Progenitor cell of endocrine pancreas (in vitro differentiated cells): ENCODE measurements at places on chromosomes 5 and 9.

- no peak for DNase-seq
These were observed 4.6 kb downstream of the CSF1R start for GRCh38 chr5:150081541-150082283.

DNA sequence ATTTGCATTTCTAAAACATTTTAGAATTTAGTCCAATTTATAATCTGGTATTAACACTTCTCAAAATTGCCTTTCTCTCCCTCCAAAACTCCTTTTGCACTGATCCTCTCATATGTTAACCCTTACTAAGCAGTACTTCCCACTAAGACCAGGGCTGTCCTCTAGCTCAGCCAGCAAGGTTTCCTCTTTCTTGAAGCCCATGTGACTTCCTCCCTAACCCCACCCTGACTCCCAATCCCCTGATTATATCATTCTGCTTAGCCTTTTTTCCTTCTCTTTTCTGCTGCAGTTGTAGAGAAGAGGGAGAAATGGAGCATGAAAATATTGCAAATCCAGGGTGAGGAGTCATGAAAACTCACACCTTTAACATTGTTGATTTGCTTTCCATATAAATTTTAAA, 241.7 kb downstream of the MCTP1 start:
- DNase-seq = no peak

DNA sequence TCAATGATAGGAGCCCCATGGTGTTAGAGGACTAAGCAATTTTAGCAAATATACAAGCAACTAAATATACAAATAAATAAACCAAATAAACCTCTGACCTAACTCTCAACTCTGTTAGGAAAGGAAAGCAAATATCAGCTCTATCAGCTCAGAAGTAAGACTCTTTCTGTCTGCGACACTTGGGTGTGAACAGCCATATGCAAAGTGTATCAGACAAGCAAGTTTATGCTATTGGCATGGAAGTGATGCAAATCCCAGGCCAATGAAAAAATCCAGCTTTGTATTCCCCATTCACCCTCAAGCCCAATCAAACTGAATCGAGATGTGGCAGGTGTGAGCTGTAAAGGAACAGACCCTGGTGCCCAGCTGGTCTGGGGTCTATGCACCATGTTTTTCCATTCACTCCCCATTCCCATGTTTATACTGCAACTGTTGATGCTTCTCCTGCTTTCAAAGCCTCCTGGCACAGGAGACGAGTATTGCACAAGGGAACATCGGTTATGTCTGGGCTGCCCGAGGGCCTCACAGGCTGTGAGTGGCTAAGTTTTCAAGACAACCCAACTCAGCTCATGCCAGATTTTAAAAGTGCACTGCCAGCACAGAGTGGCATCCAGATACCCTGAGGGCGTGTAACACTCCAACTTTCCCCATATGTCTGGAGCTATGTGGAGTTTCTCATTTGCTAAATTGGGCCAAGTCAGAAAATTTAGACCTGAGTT, 73.1 kb downstream of the FEM1C start:
- DNase-seq = no peak

GRCh38 chr9:100011062-100011681, 87.6 kb downstream of the ERP44 start:
- no peak for DNase-seq

DNA sequence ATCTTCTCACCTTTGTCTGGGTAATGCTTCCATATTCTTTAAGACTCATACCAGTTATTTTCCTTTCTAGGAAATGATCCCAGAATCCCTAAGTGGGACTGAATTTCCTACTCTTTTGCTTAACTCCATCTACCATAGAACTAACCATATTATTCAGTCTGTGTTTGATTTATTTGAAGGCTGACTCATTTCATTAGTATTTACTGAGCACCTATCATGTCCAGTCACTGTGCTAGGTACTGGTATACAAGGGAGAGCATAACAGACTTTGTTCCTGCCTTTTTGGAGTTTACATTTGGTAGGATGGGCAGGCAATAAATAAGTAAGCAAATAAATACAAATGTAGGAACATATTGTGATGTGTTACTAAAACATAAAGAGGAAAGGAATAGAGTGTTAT, 4.3 kb downstream of the NPR2 start:
- no peak for DNase-seq

DNA sequence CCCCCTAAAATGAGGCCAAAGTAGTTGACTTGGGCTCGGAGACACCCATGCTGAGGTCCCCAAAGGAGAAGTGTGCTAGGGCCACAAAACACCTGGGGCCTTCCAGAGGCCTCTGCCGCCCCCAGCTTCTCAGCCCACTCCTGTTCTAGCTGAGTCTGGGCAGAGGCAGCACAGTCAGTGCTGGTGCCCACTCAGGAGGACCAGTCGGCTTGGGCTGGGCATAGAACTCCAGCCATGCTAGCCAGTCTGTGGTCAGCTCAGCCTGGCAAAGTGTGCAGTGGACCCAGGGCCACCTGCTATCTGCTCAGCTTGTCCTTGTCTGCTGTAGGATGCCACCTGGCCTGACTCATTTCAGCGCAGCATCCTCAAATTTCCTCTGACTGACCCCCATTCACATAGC, 254.6 kb downstream of the FSTL4 start:
- DNase-seq = no peak

GRCh38 chr9:31848505-31849285, 535.7 kb upstream of the ACO1 start:
- DNase-seq = no peak

GRCh38 chr5:124283031-124283430, 463.4 kb downstream of the ZNF608 start:
- DNase-seq = no peak
